ENCODE measurements at places on chromosomes 4 and X.
A peak's percentile ranks its signal among the peaks of the same experiment; 100 is the strongest.

GRCh38 chrX:115339441-115340025, 50.0 kb downstream of the LUZP4 start:
- DNase-seq: no peak

- no peak for DNase-seq
Measured at GRCh38 chrX:19789782-19790181, 97.6 kb downstream of the SH3KBP1 start.

GRCh38 chr4:740656-741282, 35.1 kb downstream of the PCGF3 start:
- no peak for DNase-seq

- DNase-seq: no peak
Measured at GRCh38 chr4:81460191-81460701, 11.5 kb downstream of the RASGEF1B start.

GRCh38 chr4:101145021-101145420, 202.3 kb downstream of the PPP3CA start:
- no peak for DNase-seq

GRCh38 chr4:1195891-1196401, 23.6 kb upstream of the SPON2 start:
- DNase-seq: no peak

GRCh38 chr4:2924765-2925301, 38.4 kb downstream of the NOP14 start:
- no peak for DNase-seq

DNA sequence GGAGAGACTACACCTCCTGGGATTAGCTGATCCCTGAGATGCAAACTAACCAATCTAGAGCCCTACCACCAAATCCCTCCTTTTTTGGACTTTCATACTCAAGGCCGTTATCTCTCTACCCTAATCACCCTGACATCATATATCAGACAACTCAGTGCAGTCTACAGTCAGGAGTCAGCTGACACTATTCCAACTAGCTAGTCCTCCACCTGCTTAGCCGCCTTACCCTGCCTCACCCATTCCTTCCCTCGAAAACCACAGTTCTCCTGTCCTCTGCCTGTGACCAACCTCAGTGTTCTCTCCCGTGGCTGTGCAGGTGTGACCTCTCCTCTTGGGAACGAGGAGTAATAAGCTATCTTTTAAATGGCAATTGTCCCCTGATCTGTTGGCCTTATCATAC, 1.8 kb upstream of the PPEF2 start:
- no peak for DNase-seq

DNA sequence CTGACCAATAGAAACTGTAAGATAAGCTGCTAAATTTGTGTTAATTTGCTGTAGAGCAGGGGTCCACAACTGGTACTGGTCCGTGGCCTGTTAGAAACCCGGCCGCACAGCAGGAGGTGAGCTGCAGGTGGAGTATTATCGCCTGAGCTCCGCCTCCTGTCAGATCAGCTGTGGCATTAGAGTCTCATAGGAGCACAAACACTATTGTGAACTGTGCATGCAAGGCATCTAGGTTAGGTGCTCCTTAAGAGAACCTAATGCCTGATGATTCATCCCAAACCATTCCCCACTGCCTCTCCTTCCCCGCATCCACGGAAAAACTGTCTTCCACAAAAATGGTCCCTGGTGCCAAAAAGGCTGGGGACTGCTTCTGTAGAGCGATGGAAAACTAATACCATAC, 19.7 kb downstream of the FBXW7 start:
- DNase-seq: no peak

DNA sequence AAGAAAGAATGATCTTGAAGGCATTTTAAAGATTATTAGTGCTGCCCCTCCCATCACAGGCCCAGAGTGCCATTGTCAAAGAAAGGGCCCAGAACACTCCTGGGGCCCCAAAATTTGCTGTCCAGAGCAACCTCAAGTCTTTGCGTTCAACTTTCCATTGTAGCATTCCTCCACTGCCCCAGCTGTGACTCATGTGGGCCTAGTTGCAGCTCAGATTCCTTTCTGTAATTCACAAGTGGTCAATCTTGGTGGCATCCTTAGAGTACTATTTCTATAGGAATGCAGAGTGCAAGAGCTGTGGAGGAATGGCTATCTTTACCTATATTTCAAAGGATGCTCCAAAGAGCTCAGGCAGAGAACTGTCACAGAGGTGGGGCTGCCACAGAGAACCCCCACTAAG, 1500.8 kb upstream of the IGFBP7 start:
- no peak for DNase-seq

DNA sequence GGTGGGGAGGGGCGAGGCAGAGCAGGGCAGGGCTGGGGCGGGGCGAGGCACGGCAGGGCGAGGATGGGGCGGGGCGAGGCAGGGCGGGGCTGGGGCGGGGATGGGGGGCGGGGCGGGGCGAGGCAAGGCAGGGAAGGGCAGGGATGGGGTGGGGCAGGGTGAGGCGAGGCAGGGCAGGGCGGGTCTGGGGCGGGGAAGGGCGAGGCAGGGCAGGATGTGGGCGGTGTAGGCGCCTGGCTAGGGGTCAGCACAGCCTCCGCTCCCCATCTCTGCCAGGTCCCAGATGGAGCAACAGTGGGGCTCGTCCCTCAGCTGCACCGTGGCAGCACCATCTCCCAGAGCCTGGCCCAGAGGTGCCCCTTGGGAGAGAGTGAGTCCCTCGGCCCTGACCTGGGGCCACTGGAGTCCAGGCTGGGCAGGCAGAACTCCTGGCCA, 4.2 kb upstream of the SRPK3 start:
- DNase-seq: no peak

- no peak for DNase-seq
Measured at GRCh38 chrX:153953892-153954557, 9.6 kb upstream of the RENBP start.

DNA sequence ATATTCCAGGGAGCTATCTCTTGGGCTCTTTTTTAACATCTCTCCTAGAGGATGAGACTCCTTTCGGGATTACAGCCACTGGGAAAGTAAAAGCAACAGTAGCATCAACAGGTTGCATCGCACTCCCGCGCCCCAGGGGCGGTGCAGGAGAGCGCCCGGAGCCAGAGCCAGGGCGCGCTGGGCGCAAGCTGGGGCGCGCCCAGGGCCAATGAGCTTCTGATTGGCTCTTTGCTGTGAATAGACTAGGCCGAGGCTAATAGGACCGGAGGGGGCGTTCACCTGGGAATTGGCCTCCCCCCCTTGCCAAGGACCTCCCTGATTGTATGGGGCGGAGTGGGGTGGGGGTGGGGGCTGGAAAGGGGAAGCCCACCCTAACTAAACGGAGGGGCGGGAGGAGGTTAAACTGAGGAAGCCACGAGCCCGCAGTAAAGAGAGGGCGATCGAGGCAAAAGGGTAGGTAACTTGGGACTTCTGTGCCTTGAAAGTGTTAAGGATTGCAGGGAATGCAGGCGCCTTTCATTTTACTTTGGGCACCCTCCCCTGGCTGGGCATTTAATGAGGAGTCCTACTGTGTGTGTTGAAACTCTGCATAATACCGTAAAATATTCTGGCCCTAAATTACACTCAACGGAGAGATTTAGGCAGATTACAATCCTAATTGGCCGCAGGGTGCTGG, 1.1 kb upstream of the ATOH1 start:
- DNase-seq: no peak

- no peak for DNase-seq
Measured at GRCh38 chrX:110734271-110734670, 61.3 kb downstream of the CHRDL1 start.

GRCh38 chrX:151753313-151754046, 18.9 kb downstream of the CNGA2 start:
- DNase-seq: peak; percentile 66

DNA sequence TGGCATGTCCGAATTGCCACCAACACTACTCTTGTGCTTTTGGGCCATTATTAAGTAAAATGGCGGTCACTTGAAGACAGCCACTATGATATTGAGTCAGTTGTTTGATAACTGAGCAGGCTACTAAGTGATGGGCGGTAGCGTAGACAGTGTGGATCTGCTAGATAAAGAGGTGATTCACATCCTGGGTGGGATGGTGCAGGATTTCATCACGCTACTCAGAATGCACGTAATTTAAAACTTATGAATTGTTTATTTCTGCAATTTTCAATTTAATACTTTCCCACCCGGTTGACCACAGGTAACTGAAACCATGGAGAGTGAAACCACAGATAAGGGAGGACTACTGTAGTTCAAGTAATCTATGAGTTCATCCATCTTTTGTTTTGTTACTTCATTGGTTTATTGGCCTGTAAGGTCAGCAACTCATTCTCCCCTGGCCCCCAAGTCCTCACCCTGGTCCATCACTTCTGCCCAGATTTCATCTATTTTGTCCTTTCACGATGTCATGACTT, 2.9 kb downstream of the ARAF start:
- no peak for DNase-seq

GRCh38 chr4:73776321-73776729, 36.0 kb downstream of the CXCL8 start:
- peak; percentile 11 for DNase-seq

DNA sequence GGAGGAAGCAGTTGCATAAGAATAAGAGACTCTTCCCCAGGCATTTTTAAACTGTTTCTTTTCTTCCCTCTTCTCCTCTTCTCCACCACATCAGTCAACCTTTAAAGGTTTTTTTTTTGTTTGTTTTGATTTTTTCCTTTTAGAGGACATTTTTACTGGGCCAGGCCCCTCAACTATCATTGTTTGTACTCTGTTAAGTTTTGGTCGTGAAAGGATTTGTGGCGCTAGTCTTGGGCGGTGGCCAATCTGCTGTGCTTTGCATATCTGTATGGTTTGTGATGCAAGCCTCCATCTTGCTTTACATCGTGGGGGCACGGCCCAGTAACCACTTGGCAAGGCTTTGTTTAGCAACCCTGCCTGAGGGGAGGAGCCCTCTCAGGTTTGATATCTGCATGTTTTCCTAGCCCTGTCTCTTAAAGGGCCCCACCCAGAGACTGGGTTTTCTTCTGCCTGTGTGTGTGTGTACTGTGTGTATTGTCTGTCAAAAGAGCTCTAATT, 101.9 kb upstream of the SLITRK2 start:
- no peak for DNase-seq

DNA sequence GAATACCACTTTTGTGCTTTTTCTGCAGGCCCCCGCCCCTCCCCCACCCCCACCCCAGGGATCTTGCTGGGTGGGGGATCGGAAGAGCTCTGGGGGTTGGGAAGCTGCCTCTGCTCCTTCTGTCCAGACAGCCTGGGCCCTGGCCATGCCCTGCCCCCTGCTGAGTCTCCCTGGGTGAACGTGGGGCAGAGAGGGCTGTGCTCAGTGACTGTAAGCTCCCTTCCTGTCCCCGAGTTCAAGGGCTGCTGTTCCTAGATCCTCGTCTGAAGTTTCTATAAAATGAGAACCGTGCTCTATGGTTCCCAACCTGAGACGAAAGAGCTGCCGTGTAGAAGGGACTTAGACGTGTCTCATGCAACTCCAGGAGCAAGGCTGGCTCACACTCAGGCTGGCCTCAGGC, 105.0 kb downstream of the SORCS2 start:
- no peak for DNase-seq

- no peak for DNase-seq
Measured at GRCh38 chrX:15358533-15358932, 23.2 kb upstream of the PIGA start.

DNA sequence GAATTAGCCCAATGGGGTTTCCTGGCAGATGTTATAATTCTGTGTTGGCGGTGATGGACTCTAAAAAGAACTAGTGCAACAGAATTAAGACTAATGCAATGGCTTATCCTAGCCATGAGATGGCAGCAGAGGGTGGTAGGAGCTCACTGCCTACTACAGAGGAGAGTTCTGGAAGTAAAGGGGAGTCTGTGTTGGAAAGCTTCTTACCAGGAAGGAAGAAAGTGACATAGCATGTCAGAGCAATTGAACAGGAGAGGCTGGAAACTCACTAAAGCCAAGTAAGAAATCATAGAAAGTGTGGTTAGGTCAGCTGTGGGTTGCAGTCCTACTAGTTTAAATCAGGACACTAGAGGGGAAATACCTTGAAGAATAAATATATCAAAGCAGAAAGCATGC, 6.3 kb upstream of the TRPC5OS start:
- DNase-seq: peak; percentile 17

DNA sequence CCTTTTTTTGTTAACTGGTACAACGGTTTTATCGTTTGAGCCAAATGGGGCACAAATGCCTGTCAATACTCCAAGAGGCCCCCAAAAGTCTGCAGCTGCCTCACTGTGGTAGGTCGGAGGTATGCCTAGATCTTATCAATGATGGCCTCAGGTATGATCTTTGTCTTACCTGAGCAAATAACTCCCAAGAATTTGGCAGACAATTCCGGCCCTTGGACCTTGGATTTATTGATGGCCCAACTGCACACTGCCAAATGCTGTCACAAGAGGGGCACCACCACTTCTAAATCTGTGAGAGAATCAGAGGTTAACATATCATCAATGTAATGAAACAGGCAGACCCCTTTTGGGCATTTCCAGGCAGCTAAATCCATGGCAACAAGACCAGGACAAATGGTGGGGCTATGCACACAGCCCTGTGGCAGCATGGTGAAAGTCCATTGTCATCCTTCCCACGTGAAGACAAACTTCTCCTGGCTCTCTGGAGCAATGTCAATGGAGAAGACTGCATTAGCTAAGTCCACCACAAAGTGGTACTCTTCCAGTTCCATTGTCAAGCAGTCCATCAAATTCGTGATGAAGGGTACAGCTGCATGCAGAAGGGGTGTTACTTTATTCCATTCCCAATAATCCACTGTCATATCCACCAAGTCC, 28.6 kb downstream of the CXCL13 start:
- DNase-seq: no peak

GRCh38 chr4:105930698-105931097, 35.4 kb downstream of the NPNT start:
- no peak for DNase-seq

- DNase-seq: peak; percentile 25
Measured at GRCh38 chrX:14125462-14125861, 95.8 kb upstream of the GEMIN8 start.

DNA sequence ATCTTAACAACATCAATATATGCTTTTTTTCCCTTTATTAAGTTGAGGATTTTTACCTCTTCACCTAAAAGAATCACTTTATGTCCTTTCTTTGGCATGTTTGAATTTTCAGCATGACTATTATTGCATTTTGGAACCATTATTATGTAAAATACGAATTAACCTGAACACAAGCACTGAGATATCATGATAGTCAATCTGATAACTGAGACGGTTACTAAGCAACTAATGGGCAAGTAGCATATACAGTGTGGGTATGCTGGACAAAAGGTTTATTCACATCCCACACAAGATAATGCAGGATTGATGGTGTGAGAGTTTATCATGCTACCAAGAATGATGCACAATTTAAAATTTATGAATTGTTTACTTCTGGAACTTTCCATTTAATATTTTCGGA, 24.6 kb upstream of the GLRA3 start:
- DNase-seq: no peak

DNA sequence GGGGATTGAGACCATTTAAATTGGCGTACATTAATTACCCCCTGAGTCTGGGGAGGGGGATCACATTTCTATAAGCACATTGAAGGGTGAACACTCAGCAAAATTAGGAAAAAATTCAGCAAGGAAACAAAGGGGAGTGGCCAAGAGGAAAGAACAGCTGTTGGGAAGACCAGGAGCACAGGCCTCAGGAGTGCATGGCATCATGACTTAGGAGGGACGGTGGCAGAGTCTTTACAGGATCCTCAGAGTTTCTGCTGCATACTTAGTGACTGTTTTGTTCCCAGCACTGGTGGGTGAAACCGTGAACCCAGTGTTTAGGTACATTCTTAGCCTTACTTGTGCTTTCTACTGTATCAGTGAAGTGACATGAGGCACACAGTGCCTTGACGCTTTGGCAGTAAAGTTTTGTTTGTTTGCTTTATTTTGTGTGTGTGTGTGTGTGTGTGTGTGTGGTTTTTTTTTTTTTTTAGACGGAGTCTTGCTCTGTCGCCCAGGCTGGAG, 121.3 kb downstream of the CBR4 start:
- no peak for DNase-seq

- no peak for DNase-seq
Measured at GRCh38 chr4:84099599-84099998, 399.5 kb downstream of the NKX6-1 start.

Measured in NCI-H1105 (cell line).